ENCODE measurements at places on chromosomes 3 and 15.

DNA sequence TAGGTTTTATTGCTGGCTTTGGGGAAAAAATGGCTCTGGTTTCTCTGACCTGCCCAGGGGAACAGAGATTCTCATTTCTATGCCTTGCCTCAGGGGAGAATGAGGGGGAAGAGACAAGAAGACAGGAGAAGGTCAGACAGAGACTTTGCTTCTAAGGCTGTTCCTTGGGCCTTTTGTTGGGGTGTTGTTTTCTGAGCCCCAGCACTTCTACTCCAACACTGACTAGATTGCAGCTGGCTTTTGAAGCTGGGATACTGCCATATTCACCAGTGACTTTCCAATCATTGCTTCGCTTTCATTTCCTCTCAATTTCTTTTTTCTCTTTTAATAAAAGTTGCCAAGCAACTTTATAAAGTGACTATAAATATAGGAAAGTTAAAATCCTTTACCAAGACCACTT lies 143.2 kb upstream of the ARHGEF26 start:
- no peak for DNase-seq

- DNase-seq: no peak
Observed at GRCh38 chr15:66864871-66865281, 162.8 kb downstream of the SMAD6 start.

- DNase-seq: no peak
Observed at GRCh38 chr3:46705751-46706552, 4.8 kb downstream of the TMIE start.

- no peak for DNase-seq
Observed at GRCh38 chr3:194397757-194398312, 1.2 kb downstream of the GP5 start.

DNA sequence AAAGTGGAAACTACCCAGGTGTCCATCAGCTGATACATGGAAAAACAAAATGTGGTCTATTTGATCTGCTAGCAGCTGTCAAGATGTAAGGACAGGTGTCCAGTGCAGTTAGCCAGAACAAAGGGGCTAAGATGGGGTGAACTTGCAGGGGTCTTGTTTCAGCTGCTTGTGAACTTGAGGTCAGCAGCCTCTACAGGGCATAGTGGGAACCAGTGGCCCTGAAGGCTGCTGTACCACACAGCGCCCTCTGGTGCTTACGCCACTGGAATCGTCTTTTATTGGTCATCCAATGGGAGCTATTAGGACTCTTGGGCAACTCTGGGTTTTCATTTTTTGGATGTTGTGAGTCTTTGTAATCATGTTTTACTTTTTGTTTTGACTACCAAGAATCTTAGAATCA lies 62.2 kb upstream of the CTSH start:
- no peak for DNase-seq
